Hepatic stellate cell (primary cell): ENCODE measurements at places on chromosomes 2 and 18.

DNA sequence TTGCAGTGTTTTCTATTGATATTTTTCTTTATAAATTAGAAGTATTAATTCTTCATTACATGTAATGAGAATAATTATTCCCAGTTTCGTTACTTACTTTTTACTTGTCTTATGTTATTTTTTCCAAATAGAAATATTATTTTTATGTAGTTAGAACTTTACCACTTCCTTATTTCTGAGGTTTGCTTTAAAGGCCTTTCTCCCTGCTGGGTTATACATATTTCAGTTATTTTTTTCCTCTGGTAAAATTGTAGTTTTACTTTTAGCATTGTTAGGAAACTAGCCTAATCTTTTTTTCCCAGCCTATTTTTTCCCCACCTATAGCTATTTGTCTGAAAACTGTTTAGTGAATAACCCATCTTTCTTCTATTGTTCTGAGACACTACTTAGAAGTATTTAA is 17.1 kb downstream of the RNF144A start:
- no peak for DNase-seq

GRCh38 chr2:208025814-208026184 is 472 bp upstream of the PLEKHM3 start:
- no peak for DNase-seq

GRCh38 chr2:241904011-241904718 is 34.6 kb downstream of the RTP5 start:
- DNase-seq = no peak

GRCh38 chr2:46937471-46937901 is 21.9 kb upstream of the MCFD2 start:
- DNase-seq = no peak

GRCh38 chr2:167550448-167550847 is 662.2 kb downstream of the XIRP2 start:
- DNase-seq = no peak

DNA sequence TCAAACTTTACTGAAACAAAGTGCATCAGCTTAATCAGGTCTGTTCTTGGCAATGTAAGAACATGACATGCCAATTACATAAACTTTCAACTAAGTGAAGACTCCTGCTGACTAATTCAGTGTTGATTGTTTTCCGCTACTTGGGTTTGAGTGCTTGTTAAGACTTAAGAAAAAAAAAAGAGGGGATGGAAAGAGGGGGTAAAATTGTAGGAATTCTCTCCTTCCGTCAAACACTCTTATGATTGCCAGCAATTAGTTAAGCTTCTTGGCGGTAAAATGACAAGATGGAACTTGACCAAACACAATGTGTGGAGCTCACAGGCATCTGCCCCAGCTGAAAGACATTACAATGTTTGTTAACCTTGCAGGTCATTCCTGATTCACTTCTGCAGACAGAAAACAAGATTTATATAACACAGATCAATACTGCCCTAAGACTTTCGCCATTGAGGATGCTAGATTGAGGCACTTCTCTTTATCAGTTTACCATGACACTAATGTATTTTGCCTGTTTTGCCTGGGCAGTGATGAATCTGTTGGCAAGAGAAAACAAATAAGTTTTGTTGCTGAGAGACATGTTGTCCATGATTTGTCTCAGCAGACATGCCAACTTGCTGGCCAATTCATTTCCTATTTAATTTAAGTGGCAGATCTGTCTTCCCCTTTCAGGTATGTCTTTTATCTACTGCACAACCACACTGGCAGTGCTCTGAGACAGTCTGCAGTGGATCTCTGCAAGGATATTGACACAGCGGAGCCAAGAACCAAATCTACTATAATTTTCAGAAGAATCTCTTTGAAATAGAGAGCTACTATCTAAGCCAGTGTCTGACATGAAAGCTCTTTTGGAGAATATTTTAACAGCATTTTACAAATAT is 410.0 kb upstream of the KCNH7 start:
- no peak for DNase-seq

DNA sequence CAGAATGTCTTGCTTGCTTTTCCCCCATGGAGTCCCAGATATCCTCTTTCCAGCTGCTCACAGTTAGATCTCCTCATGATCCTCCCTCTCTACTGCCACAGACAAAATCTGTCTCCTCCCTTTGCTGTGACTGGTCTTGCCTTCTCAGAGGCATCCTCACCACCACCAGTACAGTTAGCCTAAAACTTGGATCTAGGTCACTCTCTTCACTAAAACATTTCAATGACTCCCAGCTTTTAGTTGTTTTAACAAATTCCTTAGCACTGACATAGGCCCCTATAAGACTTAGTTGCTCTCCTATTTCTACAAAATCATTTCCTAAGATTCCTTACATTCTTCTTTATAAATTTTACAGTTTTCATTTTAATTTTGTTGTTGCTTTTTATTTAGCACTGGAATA is 734.2 kb upstream of the CHAC2 start:
- no peak for DNase-seq

- no peak for DNase-seq
These were observed 568.9 kb upstream of the ACVR2A start for GRCh38 chr2:147275943-147276342.
